ENCODE measurements at places on chromosomes 7 and 10. TPM values are rescaled to one million over a fixed set of nuclear protein-coding genes. Genes with fewer than 3 reads are reported as not detected.

The ITIH2 gene
- 0.87 TPM for total RNA-seq

The MMD2 gene
- not detected for total RNA-seq

The TMEM139 gene
- total RNA-seq = not detected

The COL28A1 gene
- 0.25 TPM for total RNA-seq

The KAT6B gene
- total RNA-seq = 20.8 TPM

The CACNB2 gene
- total RNA-seq = 0.10 TPM

The TRIP6 gene
- total RNA-seq = 91.6 TPM

The EN2 gene
- total RNA-seq = 0.15 TPM

The TMEM26 gene
- 1.9 TPM for total RNA-seq

The DENND2A gene
- 16.0 TPM for total RNA-seq

The ARMC3 gene
- total RNA-seq = not detected

The HABP2 gene
- not detected for total RNA-seq

Data from chondrocyte (in vitro differentiated cells).